Right renal pelvis (tissue), 4 donors: ENCODE measurements at places on chromosomes 4 and X.
A peak's percentile ranks its signal among the peaks of the same experiment; 100 is the strongest.

DNA sequence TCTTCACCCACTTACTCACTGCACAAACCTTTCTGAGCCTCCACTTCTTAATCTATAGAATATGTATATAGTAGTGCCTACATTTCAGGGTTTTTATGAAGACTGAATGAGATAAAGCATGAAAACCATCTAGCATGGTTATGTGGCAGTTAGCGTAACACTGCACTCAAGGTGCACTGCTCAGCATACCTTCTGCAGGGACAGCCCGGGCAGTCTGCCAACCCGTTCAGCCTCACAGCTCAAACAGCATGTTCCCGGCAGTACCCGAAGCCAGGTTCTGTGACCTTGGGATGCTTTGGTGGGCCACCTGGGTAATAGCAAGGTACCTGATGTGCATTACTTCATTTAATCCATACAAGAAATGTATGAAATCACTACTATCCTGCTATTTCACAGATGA, 81.4 kb downstream of the DOCK11 start:
- DNase-seq = no peak

- DNase-seq = no peak
Measured at GRCh38 chrX:150148749-150149672, 210.7 kb upstream of the EOLA2 start.

DNA sequence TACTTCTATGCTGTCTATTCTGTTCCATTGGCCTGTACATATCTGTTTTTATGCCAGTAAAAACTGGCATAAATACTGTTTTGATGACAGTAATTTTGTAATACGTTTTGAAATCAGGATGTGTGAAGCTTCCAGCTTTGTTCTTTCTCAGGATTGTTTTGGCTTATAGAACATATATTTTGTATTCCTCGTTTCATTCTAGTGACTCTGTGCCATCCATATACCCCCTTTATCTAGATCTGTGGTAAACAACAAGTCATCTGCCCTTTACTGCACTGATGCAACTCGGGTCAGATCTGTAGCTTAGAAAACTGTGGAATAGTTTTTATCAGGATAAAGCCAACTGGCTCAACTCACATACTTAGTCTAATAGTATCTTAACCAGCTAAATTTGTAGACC, 233.7 kb downstream of the PRDM5 start:
- no peak for DNase-seq

GRCh38 chr4:110119337-110119736, 79.1 kb downstream of the ELOVL6 start:
- DNase-seq = peak; percentile 31

DNA sequence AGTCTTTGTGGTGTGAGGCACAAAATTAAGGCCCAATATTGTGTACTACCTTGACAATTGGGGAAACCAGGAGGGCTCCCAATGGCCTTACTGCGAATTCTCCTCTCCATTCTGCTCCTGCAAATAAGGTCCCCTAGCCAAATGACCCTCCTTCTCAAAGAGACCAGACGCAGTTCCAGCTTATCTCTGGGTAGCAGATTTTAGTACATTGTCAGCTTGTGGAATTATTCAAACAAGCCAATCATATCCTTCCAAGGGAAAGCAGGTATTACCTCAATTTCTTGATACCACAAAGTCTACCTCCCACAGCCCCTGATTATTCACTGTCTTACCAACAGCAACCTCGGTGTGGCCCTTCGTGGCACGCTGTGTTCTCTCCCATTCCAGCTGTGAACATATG, 7.8 kb upstream of the ZBTB33 start:
- DNase-seq = no peak

- no peak for DNase-seq
Measured at GRCh38 chrX:44971674-44972073, 98.7 kb downstream of the KDM6A start.

DNA sequence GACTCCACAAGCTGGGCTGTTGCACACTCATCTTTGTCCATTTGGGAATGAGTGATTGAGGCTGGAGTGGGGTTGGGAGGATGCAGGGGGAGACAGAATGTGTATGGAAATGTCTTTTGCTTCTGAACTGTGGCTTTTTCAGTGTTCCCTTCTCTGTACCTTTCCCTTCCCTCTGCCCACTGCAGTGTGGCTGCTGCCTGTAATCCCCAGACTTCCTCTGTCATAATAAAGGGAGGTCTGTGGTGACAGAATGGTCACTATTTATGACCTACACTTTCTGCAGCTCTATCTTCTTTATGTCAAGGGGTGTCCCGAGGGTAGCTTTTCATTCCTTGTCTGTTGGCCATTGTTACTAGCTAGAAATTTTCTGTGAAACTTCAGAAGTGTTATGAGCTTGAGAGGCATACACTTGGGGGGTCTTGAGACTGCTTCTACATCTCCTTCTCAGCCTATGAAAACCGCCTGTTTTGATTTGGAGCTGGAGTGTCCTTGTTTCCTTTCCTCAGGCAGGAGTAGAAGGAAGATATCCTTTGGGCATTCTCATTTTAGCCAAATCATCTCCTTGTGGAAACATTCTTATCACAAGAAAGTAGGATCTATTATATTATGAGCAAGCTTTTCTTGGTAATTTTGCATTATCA, 63.0 kb downstream of the ANK2 start:
- DNase-seq = no peak

- DNase-seq = no peak
Measured at GRCh38 chrX:71938371-71938770, 27.7 kb downstream of the NHSL2 start.

DNA sequence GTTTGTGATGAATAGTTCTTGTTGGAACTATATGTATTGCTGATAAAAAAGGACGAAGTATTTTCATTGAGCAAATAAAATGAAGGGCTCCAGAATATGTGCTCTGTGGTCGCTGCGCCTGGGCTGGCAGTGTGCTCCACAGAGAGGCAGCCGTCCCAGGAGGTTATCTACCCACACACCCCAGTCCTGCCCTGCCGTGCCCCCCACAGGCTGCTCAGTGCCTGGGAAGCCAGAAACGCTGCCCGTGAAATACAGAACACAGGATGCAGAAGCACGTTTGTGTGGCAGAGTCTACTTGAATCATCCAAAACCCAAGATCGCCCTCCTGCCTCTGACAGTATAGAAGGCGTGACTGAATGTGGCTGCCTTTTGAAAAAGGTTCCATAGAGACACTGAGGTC, 1.4 kb downstream of the CLDN22 start:
- DNase-seq = no peak

DNA sequence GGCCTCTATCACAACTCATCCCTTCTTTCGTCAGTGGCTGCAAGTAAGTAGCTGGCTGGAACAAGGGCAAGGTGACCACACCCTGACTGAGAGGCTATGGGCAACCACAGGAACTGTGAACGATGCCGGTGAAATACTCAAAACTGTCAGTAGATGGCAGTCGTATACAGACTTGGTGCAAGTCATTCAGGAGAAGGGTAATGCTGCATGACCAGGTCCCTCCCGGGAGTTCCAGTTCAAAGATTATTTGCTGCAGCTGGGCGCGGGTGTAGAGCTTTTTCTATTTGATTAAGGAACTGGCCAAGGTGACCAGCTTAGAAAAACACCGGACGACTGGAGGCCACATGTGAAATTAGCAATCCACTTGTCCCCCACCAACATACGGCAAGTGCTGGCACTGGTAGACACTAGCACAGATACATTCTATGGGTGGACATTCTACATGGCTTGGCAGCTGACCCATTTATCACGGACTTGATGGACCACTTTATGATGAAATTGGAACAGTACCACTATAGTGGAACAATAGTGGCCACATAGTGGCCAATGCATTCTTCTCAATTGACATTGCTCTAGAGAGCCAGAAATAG, 726.6 kb downstream of the TRAM1L1 start:
- DNase-seq = peak; percentile 45
